Stimulated activated CD8-positive, alpha-beta memory T cell treated with anti-CD3 and anti-CD28 coated beads, Interleukin-15, amount 100 ng/mL, for 48 hours (primary cell): ENCODE measurements at places on chromosomes 6 and 20.

DNA sequence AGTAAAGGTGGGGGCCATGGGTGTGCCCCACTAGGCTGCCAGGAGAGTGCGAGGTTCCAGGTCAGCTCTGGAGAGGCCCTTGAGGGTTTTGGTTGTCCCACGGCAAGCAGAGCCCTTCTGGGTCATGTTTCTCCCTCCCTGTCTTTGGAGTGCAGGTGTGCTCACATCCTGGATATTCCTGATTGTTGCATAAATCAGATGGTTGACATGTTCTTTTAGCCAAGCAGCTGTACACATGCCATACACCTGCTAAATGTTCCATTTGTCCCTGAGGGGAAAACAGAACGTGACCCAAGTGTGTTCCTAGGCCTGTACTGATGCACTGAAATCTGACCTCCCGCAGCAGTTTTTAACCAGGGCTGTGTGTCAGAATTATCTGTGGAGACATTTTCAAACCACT lies 77.5 kb upstream of the BEND3 start:
- no peak for DNase-seq

DNA sequence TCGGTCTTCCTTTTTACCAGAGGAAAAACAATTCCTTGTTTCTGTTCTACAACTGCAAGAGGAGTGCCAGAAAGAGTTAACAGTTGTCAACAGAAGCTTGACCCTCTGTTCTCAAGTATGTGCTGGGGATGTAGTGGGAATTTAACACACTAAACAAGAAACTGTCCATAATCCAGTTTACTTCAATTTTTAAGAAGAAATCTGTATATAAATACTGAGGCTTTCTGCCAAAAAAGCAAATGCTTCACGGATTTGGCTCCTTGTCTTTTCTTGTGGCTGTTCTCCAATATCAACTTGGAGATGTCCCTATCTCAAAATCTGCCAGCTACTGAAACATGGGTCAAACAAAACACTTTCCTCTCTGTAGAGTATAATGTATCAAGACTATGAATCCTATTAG lies 26.8 kb downstream of the REV3L start:
- no peak for DNase-seq

GRCh38 chr6:47724300-47724699 lies 25.9 kb downstream of the ADGRF4 start:
- DNase-seq: no peak

- DNase-seq: no peak
Measured at GRCh38 chr20:43529051-43529450, 21.6 kb downstream of the L3MBTL1 start.

- DNase-seq: no peak
Measured at GRCh38 chr20:5080384-5080877, 39.3 kb downstream of the PCNA start.

DNA sequence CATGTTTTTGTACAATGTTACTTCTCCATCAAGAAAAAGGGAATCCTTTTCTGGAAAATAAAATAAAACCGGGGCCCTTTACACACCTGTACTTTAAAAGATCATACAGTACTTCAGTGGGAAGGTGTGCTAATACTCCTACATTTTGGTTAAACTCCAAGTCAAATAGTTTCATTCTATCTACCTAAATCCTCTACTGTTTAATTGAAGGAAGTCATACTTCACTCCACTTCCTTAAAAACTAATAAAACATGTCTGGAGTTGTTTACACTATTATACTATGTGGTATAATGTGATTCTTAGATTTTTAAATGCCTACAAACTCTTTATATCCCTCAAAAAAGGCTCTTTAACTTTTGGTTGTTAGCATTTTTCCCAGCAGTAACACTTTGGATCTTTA lies 18.6 kb upstream of the HBS1L start:
- DNase-seq: no peak

DNA sequence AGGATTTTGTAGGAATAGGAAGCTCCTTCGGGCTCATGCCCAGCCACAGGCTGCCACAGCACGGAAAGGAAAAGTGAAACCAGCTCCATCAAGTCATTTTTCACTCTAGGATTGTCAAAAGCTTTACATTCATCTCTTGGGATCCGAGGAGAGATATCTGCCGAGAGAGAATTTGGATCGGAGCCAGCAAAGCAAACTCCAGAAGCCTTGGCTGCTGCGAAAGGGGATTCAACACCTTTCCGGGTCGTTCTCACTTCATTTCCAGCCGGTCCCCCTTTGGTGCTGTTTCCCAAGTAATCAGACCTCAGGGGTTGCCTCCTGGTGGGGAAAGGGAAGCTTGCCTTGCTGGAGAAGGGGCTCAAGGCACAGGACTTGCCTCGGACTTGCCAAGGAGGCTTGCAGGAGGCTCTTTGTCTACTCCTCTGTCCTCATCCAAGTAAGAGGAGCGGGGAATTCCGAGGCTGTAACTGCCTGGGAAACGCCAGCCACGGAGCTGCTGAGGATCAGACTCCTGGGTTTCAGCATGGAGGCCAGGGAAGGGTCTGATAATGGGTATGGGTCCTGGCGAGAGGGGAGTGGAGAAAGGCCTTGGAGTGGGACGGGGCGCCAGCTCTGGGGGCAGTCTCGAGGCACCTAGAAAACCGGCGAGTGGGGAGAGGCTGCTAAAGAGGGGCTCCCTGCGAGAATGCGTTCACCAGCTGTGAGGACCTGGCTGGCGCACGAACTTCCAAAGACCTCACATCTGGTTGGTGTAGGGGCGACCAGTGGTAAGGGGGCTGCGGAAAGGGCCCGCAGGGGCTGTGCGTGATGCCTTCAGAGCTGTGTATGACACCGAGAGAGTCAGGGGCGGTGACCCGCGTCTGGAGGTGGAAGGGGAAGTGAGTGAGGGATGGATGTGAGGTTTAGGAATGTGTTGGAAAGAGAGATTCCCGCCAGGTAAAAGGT lies 702 bp downstream of the ETV7 start:
- DNase-seq: no peak

DNA sequence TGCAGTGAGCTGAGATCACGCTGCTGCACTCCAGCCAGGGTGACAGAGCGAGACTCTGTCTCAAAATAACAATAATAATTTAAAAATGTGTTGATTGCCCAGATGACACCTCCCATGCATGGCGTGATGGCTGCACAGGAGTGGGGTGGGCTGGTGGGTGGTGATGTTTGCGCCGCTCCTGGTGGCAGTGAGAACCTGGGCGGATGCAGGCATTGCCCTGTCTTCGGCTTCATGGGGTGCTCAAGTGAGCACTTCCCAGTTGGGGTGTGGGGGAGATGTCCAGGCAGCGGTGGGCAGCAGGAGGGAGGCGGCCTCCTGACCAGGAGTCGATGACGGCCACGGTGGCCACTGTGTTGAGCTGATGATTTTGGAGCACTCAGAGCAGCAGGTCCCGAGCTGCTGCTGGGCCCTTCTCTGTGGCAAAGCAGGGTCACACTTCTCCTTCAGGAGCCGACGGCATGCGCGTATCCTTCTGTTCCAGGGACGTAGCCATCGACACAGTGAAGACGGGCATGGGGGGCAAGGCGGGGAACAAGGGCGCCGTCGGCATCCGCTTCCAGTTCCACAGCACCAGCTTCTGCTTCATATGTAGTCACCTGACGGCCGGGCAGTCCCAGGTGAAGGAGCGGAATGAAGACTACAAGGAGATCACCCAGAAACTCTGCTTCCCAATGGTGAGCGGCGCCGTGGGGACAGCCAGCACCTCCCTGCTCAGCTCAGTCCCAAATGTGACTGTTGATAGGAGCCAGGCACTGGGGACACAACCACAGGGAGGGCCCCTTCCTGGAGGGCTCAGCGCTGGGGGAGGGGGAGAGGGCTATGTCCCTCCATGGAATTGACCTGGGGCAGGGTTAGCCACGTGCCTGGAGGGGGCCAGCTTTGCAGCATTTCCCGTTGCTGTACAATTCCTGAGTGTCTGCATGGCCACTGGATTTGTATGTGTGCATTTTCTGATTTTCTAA lies 89.7 kb downstream of the SYNJ2 start:
- no peak for DNase-seq

DNA sequence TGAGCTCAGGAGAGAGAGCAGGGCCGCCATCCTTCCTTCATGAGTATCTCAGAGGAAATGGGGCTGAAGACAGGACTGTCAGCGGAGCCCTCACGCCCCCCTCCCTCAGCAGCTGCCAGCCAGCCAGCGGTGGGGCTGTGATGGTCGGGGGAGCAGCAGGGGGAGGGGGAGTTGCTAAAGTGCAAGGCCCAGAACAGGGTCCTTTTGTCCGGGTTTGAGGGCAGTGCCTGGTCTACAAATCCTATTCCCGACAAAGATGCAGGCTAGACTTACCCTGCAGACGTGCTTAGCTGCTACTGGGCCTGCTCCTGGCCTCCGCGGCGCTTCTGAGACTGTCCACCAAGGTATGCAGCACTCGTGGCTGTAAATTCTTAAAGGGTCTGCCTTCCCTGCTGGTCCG lies 593.4 kb upstream of the CDH4 start:
- DNase-seq: no peak

- peak; percentile 7 for DNase-seq
Measured at GRCh38 chr6:35141007-35141655, at the start of gene TCP11. TCP11 (minus strand) TSS chr6:35141339; CDS start chr6:35140870, 469 bp downstream.

DNA sequence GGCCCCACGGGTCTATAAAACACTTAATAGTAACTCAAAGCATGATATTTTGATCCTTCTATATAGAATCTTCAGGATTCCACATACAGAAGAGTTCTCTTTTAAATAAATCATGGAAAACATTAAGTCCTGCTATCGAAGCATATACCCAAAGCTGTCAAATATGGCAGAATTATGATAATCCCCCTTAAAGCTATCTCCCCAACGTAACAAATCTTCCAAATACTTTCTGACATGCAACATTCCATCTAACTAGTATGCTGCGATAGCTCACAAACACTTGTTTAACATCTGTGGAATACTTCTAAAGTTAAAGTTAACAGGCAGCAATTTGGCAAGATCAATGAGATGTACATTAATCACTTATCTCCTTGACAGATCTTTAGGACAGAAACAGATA lies 371.0 kb upstream of the RUNX2 start:
- no peak for DNase-seq

DNA sequence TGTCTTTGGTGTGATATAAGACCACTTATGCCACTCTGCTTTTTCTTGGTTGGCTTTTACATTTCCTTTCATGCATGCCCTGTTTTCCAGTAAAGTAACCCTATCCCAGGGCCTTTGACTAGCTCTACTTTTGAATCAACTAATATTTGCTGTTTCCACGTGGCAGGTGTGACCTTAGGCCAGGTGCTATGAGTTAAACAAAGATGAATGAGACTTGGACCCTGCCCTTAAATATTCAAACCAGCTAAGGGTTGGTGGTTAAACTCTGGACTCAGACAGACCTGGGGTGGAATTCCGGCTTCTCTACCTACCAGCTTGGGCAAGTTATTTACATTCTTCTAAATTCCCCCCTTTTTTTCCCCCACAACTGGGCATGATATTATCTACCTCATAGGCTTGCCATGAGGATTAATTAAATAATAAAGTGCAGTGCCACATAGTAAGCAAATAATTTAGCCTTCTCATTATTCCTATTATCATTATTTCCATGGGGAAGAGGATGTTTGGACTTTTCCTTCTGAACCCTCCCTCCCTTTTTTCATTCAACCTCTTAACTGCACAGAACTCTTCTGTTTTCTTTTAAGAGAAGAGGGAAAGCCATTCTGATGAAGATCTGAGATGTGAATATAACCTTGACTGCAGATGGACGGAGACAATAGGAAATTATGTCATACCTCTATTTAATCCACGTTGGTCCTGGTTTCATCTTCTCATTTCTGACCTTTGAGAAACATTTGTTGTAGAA lies 143.6 kb upstream of the TNFAIP3 start:
- no peak for DNase-seq

GRCh38 chr6:73566954-73567591 lies 46.2 kb upstream of the EEF1A1 start:
- DNase-seq: no peak

GRCh38 chr6:131210469-131210868 lies 75.2 kb downstream of the AKAP7 start:
- no peak for DNase-seq

- no peak for DNase-seq
Measured at GRCh38 chr6:6723921-6724538, 135.5 kb downstream of the LY86 start.

DNA sequence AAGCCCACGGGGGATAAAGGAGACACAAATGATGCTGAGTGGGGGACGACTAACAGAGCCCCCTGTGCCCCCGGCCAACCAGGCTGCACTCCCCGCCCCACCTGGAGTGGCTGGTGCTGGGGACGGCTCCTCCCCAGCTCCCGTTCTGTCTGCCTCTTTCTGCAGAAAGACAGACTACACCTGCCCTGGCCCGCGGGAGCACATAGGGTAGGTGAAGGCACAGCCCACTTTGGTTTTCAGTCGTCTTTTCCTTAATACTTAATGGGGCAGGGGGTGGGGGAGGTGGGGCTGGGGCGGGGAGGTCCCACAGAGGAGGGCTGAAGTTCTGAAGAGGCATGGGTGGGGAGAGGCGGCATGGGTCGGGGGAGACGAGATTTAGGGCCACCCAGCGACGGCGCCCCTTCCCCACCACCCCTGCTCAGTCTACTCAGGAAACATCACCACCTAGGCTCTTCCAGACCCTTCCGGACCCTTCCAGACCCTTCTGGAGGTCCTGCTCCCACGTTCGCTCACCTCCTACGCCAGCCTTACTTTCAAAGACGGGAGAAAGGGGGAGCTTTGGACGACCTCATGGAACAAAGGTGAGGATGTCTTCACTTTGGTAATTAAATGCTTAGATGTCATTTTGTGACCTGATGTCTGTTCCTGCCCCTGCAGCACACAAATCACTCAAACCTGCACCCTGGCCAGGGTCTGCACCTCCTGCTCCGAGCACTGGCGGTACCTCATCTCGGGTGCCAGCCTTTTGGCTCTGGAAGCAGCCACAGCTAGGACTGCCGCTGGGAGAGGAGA lies 21.2 kb upstream of the FRMD1 start:
- DNase-seq: no peak

DNA sequence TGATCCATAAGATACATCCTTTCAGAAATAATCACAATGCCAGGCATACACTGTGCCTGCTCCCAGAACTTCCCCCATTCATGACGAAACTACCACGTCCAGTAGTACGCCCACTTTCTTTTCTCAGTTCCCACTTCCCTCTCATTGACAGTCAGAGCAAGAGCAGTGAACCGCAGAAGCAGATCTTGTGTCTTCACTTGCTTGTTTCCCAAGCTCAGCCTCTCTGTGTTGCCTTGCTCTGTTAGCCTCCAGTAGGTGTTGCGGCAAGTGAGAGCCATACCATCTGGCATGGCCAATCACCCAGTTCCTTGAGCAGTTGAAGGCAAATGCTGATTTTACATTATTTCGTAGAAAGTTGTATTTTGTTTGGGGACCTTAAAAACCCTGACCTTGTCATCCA lies 11.7 kb downstream of the UST start:
- peak; percentile 41 for DNase-seq

GRCh38 chr6:12761376-12762115 lies 45.0 kb downstream of the PHACTR1 start:
- DNase-seq: no peak
